Stimulated activated CD4-positive, alpha-beta T cell treated with anti-CD3 and anti-CD28 coated beads, Interleukin-4, amount 100 ng/mL, for 1 hour (primary cell): ENCODE measurements at places on chromosomes 5 and 9.

DNA sequence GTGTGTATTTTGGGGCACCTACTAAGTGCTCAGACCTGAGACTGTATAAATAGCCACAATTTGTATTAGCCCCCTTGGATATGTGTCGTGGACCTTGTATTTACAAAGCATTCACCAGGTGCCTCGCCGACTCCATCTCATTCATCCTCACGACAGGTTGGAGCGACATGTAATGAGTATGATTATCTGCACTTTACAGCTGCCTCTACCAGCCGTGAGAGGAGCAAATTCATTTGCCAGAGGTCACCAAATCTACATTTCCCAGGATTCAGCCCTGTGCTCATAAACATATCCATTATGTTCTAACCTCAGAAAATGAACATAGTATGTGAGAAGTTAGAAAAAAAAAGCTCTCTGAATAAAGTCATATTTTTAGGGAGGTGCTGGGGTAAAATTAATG, 167.4 kb downstream of the ZDHHC21 start:
- DNase-seq, result no peak

DNA sequence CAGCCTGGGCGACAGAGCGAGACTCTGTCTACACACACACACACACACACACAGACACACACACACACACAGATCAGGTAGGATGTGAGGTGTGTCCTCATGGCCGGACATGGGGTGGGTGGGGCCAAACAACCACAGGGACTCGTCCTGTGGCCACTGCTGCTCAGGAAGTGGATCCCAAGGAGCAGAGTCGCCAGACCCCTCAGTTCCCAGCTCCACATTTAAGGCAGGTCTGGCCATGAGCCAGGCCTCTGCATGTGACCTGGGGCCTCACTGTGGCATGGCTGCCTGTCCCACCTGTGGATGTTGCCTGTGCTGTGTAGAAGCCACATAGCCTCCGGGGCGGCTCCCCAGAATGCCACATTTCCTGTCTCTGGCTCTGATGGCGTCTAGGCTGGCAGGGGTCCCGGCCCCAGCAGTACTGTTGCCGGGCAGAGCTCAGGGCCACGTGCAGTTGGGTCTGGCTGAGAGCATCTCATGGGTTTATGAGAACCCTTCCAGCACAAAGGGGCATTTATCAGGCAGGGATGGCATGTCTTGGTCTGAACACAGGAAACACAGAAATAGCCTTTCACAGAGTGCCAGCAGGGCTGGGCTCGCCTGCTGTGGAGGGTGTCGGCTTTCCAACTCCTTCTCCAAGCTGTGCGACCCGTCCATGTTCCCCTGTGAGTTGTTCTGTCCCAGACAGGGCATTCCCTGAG, 9.9 kb upstream of the NINJ1 start:
- peak; percentile 35 for DNase-seq

- DNase-seq, result no peak
These were observed 63.3 kb upstream of the SLCO6A1 start for GRCh38 chr5:102561894-102562760.

DNA sequence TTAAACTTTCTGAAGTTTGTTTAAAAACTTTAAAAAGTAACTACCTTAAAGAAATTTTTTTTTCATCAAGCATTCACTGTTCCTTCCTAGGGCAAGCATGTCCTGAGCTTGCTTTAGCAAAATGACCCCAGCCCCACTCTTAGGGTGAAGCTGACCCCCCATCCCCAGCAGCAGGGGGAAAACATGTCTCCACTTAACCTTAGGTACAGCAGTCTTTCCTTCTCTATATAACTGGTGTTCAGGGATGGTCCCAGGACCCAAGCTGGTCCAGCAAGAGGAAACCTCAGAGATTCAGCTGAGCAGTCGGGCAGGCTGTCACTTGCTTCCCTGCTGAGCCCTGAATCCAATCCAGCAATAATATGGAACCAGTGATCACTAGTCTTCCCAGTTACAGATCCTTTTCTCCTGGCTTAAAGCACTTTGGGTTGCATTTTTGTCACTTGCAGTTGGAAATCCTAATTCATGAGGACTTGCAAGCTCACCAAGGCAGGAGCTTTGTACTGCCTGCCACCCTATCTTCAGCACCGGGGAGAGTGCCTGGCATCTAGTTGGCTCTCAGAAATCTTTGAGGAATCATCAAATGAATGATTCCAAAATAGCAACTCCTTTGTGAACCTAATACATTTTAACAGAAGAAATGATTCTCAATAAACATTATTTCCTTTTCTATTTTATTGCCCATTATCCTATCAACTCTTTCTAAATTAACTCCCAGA, 91.2 kb downstream of the FSTL4 start:
- no peak for DNase-seq

DNA sequence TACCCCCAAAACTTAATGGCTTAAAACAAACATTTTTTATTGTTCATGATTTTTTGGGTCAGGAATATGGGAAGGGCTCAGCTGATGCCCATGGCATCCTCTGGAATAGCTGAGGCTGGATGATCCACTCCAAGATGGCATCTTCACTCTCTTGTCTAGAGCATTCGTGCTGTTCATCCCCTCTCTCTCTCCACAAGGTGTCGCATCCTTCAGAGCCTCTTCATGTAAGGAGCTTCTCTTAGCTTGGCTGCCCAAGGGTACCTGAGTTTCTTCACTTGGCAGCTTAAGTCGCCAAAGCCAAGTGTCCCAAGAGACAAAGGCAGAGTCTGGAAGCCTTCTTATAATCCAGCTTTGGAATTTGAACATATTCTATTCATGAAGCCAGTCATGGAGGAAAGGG, 294.7 kb downstream of the CHSY3 start:
- DNase-seq, result no peak

- DNase-seq, result no peak
These were observed 269.2 kb upstream of the SMARCA2 start for GRCh38 chr9:1745980-1746379.

DNA sequence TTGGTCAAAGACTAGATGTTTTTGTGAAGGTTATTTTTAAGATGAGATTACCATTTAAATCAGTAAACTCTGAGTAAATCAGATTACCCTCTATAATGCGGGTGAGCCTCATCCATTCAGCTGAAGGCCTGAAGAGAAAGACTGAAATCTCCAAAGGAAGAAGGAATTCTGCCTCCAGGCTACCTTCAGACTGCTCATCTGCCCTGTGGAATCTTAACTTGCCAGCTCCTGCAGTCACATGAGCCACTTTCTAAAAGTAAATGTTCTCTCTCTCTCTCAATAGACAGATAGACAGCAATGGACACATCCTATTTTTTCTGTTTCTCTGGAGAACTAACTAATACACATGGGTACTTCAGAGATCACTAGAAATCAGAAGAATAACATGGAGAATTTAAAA, 182.8 kb downstream of the CFAP90 start:
- DNase-seq, result no peak

- DNase-seq, result no peak
These were observed 24.2 kb upstream of the RNU6ATAC start for GRCh38 chr9:134188386-134189144.

GRCh38 chr9:76433406-76433805, 25.6 kb upstream of the GCNT1 start:
- DNase-seq, result no peak

- DNase-seq, result no peak
These were observed 170.1 kb downstream of the KDM4C start for GRCh38 chr9:6927838-6928237.

DNA sequence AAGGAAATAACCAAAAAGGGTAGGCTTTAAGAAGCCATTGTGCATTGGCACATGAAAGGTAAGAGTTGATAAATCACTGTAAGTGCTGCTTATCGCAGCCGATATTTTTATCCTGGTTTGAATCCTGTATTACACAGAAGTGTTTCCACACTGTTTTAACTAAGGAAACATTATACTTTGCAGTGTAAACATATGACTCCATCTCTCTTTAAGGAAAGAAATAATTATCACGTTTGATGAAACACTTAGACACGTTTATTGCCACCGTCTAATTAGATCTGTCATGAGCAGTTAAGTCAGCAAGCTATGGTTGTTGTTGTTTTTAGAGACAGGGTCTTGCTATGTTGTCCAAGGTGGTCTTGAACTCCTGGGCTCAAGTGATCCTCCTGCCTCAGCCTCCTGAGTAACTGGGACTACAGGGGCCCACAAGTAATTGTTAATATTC, 85.7 kb upstream of the TNFAIP8 start:
- no peak for DNase-seq

GRCh38 chr9:107813287-107813686, 323.7 kb upstream of the KLF4 start:
- DNase-seq, result no peak

DNA sequence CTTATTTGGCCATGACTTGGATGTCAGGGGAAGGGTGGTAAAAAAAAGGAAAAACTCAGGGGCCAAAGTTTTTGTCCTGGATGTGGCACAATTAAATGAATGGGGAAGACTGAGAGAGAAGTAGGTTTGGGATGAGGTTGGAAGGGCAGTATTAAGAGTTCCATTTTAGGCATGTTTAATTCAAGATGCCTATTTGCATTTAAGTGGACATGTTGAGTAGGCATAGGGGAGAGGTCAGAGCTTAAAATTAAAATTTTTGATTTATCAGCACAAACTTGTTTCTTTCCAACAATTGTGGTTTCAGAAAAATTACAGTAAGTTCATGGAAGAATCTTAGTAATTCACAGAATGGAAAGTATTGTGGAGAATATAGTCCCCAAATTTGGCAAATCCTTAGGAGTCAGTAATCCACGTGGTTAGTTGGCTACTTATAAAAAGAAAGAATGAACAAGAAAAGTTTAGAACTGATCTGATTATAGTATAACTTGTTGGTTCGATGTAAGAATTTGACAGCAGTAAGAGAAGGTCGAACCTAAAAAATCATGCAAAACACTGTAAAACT, 265.9 kb downstream of the SAXO1 start:
- no peak for DNase-seq

GRCh38 chr5:127987354-127988145, 96.0 kb upstream of the SLC12A2 start:
- DNase-seq, result no peak

GRCh38 chr5:57549566-57549965, 67.0 kb upstream of the ACTBL2 start:
- DNase-seq, result no peak

GRCh38 chr5:114883675-114884074, 286.0 kb downstream of the TRIM36 start:
- no peak for DNase-seq

GRCh38 chr9:13719446-13719845, 440.0 kb upstream of the MPDZ start:
- DNase-seq, result no peak

DNA sequence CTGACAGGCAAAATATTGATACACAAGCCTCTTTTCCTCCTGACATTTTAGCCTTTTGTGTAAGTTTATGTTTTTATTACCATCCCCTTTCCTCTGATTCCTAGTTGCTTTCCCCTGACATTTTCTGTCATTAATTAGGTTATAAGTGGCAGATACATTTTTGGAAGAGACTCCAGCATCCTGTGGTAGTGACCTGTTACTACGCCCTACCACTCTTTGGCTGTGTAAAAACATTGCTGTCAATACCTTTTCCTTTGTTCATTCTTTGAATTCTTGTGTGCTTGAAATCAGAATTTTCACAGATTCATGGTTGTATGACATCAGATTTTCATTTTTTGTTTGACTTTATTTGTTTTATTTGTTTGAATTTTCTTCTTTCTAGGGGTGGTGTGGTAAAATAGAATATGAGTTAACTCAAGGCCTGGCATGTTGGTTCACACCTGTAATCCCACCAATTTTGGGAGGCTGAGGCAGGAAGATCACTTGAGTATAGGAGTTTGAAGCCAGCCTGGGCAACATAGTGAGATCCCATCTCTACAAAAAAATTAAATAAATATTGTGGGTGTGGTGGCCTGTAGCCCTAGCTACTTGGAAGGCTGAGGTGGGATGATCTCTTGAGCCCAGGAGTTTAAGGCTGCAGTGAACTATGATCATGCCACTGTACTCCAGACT, 43.4 kb downstream of the UBE2R2 start:
- no peak for DNase-seq

- DNase-seq, result no peak
These were observed 333.8 kb downstream of the DMRT2 start for GRCh38 chr9:1383899-1384455.

DNA sequence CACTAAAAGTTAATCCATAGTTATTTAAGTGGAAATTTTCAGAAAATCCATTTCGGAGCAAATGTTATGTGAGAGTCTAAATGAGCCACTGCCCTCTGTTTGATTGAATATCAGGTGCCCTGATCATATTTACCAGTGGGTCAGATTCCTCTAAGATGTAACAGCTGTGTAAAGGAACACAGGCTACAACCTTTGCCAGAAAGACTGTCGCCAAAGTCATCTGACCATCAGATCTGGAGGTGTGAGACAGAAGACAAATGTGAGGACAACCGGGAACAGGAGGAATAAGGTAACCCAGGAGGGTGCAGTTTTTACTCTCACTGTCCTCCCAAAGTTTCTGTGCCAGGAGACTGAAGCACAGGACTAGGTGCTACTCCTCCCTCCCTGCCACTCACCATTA, 90.8 kb downstream of the CAAP1 start:
- DNase-seq, result no peak

DNA sequence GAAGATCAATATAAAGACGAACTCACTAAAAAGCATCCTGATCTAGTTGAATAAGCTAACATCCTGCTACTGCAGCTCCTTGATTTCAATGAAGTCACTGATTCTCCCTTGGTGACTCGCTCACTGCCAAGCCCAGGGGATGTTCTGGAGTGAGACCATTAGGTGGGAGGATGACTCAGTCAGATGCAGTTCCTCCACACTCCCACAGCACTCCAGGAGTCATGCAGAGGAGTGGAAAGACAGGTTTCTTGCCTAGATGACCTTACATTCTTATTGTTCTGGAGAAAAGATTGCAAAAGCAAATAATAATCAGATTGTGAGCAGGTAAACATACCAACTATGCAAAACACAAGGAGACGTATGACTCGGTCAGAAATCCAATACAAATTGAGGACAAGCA, 15.3 kb downstream of the GCNT4 start:
- DNase-seq, result peak; percentile 39
